ENCODE measurements at places on chromosomes 7 and 10.

DNA sequence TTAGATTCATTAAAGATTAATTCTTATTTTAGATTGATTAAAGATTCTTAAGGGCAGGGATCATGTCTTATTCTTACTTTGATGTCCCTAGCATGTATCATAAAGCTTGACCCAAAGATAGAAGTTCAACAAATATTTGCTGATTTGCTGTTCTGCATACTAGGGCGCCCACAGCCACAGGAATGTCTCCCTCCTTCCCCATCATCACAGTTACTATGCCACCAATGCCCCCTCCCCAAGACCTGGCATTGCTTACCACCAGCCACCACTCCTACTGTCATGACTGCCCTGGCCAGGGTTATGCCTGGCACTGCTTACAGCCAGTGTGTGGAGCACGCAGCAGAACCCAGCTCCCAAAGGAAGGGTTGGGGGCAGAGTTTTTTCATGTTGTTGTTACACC lies 86.7 kb upstream of the AGK start:
- no peak for DNase-seq

DNA sequence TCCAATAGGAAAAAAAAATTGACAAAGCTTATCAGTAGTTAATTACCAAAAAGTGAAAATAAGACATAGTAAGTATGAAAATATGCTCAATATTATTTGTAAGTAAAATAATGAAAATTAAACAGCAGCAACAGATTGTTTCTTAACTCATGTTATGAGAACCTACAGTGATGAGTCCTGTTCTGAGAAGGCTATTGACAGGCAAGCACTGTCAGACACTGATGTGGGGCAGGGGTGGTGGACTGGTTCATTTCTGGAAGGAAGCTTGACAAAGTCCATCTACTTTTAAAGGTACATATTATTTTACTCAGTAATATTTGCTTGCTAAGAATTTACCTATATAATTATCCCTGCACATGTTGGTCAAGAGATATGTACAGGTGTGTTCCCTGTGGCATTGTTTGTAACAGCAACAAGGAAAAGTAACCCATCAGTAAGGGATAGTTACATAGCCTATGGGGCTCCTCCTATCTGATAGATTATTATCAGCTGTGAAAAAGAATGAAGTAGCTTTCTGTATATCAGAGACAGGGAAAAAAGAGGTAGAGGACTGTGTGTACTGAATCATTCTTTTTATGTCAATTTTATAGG lies 161.6 kb downstream of the RTKN2 start:
- no peak for DNase-seq

DNA sequence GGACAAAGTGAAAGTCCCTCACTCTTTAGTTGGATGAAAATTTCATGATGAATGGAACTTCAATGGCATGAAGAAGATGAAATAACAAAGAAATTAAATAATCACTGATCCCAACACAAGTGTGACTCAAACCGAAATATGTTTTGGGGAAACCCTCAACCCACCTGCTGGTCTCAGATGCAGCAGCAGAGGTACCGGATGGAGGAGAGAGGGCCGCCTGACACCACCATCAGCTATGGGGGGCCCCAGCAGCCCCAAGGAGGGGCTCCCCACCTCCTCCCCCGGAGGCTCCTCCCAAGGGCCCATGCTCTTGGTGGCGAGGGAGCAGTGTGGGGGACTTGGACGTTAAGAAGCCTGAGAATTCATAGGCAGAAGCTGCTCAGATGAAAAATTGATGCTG lies 137.2 kb upstream of the ADARB2 start:
- DNase-seq = no peak

DNA sequence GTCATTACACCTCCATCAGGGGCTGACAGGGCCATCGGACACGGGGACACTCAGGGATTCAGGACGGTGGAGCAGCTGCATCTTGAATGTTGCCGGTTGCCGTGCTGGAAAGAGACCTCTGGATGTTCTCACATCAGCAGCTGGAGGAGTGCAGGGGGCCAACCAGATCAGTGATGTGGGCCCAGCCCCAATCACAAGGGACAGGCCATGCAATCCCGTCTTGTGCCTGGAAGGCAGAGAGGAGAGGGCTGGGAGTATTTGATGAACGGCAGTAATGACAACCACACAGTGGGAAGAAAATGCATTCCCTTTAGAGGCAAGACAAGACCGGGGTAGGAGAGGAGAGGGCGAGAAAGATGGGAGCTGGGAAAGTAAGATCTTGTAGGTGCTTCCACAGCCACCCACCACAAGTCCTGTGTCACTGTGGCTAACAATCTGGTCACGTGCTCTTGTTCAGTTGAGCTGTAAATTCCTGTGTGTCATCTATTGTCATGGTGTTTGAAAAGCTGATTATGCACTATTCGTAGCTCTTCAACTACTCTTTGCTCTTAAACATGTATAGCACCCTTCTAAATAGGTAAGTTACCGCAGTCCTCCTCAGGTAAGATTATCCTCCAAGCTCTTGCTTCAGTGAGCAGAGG lies 85.9 kb upstream of the LEP start:
- no peak for DNase-seq

- DNase-seq = no peak
Observed at GRCh38 chr7:141430455-141431139, 120.6 kb upstream of the AGK start.

DNA sequence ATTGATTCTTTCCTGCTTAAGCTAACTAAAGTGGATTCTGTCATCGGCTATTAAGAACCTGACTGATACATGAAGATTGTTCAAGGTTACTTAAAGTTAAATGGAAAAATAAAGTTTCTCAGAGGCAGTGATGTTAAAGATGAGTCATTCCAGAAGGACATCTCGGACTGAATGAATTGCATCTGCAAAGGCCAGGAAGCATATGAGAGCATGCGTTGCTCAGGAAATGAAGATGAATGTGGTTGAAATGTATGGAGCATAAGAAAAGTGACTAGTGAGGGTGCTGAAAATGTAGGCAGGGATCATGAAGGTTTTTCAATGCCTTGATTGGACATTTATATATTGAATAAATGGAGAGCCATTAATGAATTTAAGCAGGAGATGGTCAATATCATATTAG lies 133.9 kb upstream of the GHITM start:
- no peak for DNase-seq

GRCh38 chr7:83040484-83040883 lies 122.2 kb downstream of the PCLO start:
- no peak for DNase-seq

DNA sequence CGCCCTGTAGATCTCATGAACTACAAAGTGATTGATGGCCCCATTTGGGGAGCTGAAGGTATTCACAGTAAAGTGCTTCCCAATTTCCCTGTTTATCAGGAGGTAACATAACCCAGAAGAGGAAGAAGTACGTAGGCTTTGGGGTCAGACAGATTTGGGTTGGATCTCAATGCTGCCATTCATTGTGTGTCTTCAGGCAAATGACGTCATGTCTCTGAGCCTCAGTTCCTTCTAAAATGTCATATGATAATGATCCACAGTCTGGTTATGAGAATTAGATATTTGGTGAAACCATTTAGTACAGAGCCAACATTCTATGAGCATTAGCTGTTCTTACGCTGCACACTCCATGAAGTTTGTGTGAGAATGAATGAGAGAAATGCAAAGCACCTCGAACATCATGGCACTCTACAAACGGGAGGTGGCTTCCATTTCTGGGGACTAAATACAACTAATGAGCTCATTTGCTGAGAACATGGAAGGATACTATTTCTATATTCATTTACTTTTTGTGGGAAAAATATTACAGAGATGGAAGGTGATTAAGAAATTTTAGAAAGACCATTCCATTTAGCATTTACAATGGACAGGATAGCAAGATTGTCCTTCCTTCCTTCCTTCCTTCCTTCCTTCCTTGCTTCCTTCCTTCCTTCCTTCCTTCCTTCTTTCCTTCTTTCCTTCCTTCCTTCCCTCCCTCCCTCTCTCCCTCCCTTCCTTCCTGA lies 13.8 kb upstream of the JCAD start:
- no peak for DNase-seq

- DNase-seq = no peak
Observed at GRCh38 chr7:156639426-156640256, 933 bp upstream of the RNF32 start.

DNA sequence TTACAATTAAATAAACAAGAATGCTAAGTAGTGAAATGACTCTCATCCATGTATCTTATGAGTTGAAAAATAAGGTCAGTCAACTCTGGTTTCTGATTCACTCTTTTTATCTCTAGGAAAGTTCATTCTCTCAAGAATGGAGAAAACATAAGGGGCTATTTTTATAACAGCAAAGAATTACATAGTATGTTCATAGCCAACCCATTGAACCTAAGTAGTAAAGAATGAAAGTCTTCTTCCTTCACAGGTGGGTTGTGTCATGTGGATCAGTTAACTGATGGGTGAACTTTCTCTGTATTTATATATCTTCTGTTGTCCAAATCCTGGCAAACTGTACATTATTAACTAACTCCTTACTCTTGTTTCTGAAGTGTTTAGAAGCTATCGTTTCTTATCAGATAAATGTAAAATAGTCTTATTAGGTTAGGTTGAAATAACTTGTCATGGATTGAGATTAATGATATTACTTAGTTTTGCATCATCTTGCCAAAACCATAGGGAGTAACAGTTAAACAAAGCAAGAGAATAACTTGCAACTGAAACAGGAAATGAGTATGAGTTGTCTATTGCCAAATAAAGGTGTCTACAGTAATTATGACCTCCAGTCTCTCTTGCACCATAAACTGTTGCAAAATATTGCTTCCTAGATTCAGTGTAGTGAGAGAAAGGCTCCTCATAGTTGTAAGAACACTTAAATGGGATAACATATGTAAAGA lies 86.8 kb downstream of the ANKRD7 start:
- DNase-seq = no peak

DNA sequence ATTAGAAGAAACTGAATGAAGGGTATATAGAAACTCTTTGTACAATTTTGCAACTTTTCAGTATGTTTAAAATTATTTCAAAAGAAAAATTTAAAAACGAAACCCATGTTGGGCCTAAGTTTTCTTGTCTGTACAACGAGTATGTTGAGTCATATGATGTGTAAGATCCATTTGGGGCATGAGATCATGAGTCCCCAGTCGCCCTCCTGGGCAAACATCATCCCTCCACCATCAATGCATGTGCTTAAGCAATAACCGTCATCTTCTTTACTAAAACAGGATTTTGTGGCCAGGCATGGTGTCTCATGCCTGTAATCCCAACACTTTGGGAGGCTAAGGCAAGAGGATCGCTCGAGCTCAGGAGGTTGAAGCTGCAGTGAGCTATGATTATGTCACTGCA lies 54.2 kb upstream of the CDCA7L start:
- DNase-seq = no peak

DNA sequence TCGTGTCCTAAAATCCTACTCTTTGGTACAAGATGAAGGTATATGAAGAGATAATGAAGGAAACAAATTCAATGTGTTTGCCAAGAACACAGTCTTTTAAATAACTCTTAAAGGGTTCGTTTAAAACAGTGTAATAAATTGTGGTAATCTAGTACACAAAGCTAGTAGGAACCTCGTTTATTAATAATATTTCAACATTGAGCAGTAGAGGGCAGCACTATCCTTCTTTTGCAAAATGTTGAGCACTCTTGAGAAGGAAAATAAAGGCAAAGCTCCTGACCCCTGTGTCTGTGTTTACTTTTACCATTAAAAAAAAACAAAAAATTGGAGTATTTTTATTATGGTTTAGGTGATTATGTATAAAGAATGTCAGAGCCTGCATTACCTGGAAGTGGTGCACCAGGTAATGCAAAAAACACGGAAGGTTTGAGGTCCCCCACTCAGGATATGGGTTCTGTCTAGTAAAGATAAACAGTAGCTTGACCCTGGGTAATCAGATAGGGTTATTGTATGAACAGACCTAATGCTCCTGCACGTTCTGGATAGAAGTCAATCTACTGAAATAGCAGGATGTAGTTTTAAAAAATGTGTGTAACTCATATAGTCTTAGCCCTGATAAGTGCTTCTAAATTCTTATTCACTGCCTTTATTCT lies 5.7 kb upstream of the GOT1 start:
- no peak for DNase-seq

- DNase-seq = no peak
Observed at GRCh38 chr10:119933179-119933578, 40.6 kb downstream of the SEC23IP start.

DNA sequence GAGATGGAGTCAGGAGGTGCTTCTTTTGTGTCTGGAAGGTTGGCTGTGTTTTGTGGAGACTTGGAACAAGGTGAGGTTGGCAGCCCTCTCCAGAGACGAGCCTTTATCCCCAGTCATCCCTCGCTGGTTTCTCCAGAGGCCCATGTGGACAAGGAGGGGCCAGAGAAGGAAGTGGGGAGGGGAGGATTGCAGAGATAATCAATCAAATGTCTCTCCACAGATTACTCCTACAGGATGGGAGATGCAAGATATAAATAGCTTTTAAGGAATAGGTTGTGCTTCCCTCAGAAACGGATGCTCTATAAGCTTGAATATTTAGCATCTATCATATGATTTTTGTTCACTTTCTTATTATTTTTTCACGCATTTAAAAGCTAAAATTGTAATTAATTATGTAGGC lies 70.4 kb upstream of the VWDE start:
- no peak for DNase-seq

DNA sequence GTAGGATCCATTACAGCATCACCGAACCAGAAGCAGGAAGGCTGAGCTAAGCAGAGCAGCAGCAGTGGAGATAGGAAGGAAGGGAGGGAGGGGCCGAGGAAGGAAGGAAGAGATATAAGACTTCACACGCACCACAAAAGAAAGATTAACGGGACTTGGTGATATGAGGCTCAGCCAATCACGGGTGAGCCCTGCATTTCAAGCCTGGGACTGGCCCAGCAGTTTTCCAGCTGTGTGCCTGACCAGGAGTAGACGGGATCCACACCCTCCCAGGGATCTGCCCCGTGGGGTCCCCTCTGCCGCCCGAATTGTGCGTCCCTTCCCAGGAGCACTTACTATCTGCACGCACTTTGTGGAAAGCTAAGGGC lies 16.2 kb downstream of the ATG9B start:
- no peak for DNase-seq

GRCh38 chr10:33229252-33229948 lies 105.1 kb downstream of the NRP1 start:
- no peak for DNase-seq

All from stimulated activated CD8-positive, alpha-beta memory T cell treated with anti-CD3 and anti-CD28 coated beads, Interleukin-2, amount 100 ng/mL, for 48 hours (primary cell).